ENCODE measurements at places on chromosomes 1 and 21.
A peak's percentile ranks its signal among the peaks of the same experiment; 100 is the strongest.

GRCh38 chr21:31162827-31163226, 124.6 kb upstream of the KRTAP19-8 start:
- DNase-seq = no peak

- no peak for DNase-seq
Measured at GRCh38 chr1:47191940-47192457, 2.2 kb upstream of the PDZK1IP1 start.

GRCh38 chr1:223224465-223224864, 81.4 kb upstream of the TLR5 start:
- DNase-seq = no peak

GRCh38 chr1:17423781-17424245, 15.7 kb downstream of the RCC2 start:
- DNase-seq = no peak

DNA sequence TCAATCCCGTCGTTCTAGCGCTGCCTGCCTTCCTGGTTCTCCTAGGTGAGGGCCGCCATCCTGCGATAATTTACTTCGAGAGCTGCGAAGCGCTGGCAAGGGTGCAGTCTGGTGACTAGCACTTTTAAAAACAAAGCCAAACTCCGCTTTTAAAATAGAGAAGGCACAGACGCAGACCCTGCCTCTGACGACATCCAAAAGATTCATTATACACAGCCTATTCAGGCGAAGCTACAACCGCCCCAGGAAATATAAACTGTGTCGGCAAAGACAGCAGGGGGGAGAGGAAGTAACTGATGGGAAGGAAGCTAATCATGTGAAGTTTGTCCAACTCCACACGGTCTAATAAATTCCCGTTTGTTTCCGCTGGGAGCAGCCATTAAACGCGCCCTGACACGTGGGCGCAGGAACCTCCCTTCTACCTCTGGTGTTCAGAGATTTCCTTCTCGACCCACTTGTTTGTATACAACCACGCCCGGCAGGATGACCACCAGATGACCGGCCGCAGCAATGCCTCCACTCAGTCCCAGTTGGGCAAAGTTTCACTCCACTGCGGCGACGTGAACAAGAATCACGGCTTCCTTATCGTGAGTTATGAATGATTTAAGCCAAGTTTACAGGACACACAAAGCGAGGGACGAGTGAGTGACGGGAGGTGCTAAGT, 1.3 kb downstream of the GNG12 start:
- peak; percentile 66 for DNase-seq

- peak; percentile 77 for DNase-seq
Measured at GRCh38 chr1:67686267-67687197, 1.5 kb downstream of the GADD45A start.

DNA sequence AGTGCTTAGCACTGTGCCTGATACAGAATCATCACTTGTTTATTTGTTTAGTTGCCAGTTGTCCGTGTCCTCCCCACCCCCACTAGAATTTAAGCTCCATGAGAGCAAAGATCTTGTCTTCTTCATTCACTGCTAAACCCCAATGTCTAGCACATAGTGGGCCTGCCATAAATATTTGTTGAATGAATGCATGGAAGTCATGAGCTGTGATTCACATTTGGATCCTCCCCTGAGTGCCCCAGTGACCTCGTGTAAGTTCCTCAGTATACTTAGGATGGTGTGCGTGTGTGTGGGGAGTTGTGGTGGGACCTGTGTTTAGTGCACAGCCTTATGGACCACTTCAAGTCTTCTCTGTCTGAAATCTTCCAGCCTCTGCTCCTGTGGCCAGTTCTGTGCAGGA, 23.1 kb downstream of the IER5 start:
- no peak for DNase-seq
